ENCODE measurements at places on chromosomes 7 and 10. TPM values are rescaled to one million over a fixed set of nuclear protein-coding genes. Genes with fewer than 3 reads are reported as not detected.
A peak's percentile ranks its signal among the peaks of the same experiment; 100 is the strongest.

DNA sequence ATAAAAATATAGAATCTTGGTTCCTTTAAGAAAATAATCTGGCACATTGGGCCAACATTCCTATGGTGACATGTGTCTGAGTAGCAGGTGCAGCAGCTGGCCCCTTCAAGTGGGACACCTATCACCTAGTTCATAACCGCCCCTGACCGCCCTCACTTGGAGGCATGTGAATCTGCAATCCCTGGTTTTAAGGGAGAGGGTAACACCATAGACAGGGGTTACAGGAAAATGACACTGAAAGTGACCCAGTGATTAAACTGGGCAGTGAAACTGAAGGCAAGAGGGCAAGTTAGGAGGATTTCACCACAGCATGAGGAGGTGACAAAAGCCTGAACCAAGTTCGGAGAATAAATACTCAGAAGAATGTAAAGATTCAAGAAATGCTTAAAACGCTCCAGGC, 1.1 kb downstream of the RSU1 start:
- peaks cover 8% of the 10 kb centered on the region for H3K27me3 ChIP-seq
- peaks cover 30% of the 10 kb centered on the region for H3K4me1 ChIP-seq
- peaks cover 14% of the 10 kb centered on the region for H3K36me3 ChIP-seq
- DNase-seq = no peak

GRCh38 chr7:29892231-29892630, 85.9 kb downstream of the WIPF3 start:
- H3K36me3 ChIP-seq = peaks cover 3% of the 10 kb centered on the region
- no peak overlapping the region for H3K27ac ChIP-seq
- no peak overlapping the region for H3K4me3 ChIP-seq
- H3K4me1 ChIP-seq = no peaks in the 10 kb centered on the region

GRCh38 chr10:60430017-60430416, 40.3 kb upstream of the ANK3 start:
- DNase-seq = no peak
- H3K36me3 ChIP-seq = no peaks in the 10 kb centered on the region
- H3K4me1 ChIP-seq = peaks cover 23% of the 10 kb centered on the region
- H3K27ac ChIP-seq = no peak overlapping the region

GRCh38 chr10:122853665-122854313, 8.1 kb upstream of the CUZD1 start:
- H3K4me1 ChIP-seq = peaks cover 7% of the 10 kb centered on the region
- no peak overlapping the region for H3K4me3 ChIP-seq
- DNase-seq = no peak
- no peak overlapping the region for H3K27ac ChIP-seq
- H3K36me3 ChIP-seq = peaks cover 3% of the 10 kb centered on the region
- H3K27me3 ChIP-seq = no peaks in the 10 kb centered on the region

C10orf53 gene
- not detected for total RNA-seq

PRSS37 gene
- total RNA-seq = not detected

SLIT1 gene
- 0.54 TPM for total RNA-seq

- H3K4me3 ChIP-seq = no peak overlapping the region
- H3K36me3 ChIP-seq = no peaks in the 10 kb centered on the region
- peaks cover 5% of the 10 kb centered on the region for H3K27me3 ChIP-seq
- no peak overlapping the region for H3K27ac ChIP-seq
- H3K4me1 ChIP-seq = peaks cover 10% of the 10 kb centered on the region
These were observed 121.2 kb upstream of the PITRM1 start for GRCh38 chr10:3293581-3294431.

PTN gene
- total RNA-seq = 1.7 TPM

DNA sequence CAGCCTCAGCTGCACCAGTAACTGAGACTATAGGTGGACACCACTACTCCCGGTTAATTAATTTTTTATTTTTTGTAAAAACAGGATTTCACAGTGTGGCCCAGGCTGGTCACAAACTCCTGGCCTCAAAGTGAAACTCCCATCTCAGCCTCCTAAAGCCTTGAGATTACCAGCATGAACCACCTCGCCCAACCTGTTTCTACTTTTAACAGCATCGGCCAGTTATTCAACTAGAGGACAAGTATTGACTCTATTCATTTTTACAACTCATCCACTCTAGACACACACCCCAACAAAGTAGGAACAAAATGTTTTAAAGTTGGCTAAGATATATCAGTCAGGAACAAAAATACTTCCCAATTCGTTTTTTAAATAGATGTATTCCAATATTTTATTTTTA, 334.8 kb downstream of the PARD3 start:
- DNase-seq = no peak
- no peak overlapping the region for H3K27ac ChIP-seq
- H3K4me1 ChIP-seq = no peaks in the 10 kb centered on the region
- no peaks in the 10 kb centered on the region for H3K36me3 ChIP-seq
- H3K4me3 ChIP-seq = no peak overlapping the region

DNA sequence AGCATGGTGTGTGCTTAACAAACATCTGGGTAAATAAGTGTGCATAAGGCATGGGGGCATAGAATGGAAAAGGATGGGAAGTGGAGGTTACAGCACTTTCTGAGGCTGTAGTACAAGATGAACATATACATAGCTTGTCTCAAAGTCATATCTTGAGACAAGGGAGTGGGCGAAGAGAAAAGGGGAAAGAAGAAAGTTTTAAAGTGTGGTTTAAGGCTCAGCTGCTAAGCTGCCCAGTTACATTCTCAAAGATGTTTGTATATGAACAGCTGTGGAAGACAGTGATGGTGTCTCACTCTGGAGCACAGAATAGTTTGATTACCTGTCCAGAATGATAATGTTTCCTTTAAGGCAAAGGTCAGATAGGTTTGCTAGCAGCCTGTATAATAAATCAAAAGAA, 61.9 kb upstream of the LANCL2 start:
- H3K36me3 ChIP-seq = no peaks in the 10 kb centered on the region
- peaks cover 6% of the 10 kb centered on the region for H3K4me1 ChIP-seq
- no peak overlapping the region for H3K27ac ChIP-seq
- DNase-seq = no peak
- no peaks in the 10 kb centered on the region for H3K27me3 ChIP-seq

TFPI2 gene
- total RNA-seq = 1.9 TPM

DNA sequence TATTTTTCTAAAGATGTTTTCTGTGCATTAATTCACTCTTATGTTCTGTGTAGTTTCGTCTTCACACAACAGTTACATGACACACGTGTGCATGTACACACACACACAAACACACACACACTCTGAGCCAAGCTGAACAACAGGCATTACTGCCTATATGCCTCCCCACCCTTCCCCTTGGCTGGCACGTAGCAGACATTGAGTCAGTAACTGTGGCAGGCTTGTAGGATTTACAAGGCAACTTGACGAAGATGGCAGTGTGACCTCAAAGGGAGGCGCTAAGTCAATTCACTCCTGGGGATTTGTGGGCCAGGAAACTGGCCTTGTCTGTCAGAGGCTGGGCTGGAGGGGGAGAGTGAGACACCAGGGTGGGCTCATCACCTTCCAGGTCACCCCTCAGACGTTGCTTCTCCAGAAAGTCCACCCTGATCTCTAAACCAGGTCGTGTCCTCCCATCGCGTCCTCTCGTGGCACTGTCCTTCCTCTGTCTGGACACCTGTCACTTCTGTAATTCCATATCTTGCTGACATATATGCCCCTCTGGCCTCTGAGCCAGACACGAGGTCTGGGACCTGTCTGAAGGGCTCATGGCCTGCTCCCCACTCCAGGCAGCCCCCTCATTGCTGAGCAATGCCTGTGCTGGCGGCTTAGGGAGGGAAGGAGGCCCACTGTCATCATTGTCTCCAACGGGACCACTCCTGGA, 41.1 kb upstream of the INPP5A start:
- no peak overlapping the region for H3K27ac ChIP-seq
- H3K4me1 ChIP-seq = no peaks in the 10 kb centered on the region

GRCh38 chr7:92767437-92767836, 68.9 kb downstream of the CDK6 start:
- H3K36me3 ChIP-seq = peaks cover 4% of the 10 kb centered on the region
- no peak overlapping the region for H3K4me3 ChIP-seq
- no peaks in the 10 kb centered on the region for H3K27me3 ChIP-seq
- no peaks in the 10 kb centered on the region for H3K4me1 ChIP-seq

DNA sequence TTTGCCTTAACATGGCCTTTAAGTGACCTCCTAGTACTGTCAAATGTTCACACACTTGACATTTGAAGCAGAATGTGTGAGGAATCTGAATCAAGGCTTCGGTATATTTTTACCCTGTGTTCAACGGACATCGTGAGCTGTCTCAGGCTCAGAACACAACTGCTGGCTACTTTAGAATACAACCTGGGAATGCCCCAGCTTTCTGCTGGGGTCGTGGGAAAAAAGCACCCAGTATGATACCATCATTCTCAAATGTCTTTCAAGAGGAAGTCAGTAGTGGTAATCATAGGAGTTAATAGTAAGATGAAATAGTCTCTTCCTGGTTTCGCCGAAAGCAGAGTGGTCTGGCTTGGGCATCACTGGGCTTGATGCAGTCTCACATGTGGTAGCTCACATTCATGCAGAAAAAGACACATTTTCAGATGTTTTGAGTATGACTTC, 67.2 kb downstream of the CREB5 start:
- H3K36me3 ChIP-seq = no peaks in the 10 kb centered on the region
- no peak for DNase-seq
- no peak overlapping the region for H3K27ac ChIP-seq
- no peaks in the 10 kb centered on the region for H3K27me3 ChIP-seq
- H3K4me1 ChIP-seq = peaks cover 29% of the 10 kb centered on the region

GRCh38 chr7:15215616-15216015, 313.1 kb upstream of the DGKB start:
- DNase-seq = no peak
- no peaks in the 10 kb centered on the region for H3K36me3 ChIP-seq
- no peak overlapping the region for H3K4me3 ChIP-seq
- peaks cover 14% of the 10 kb centered on the region for H3K4me1 ChIP-seq
- H3K27me3 ChIP-seq = no peaks in the 10 kb centered on the region

DNA sequence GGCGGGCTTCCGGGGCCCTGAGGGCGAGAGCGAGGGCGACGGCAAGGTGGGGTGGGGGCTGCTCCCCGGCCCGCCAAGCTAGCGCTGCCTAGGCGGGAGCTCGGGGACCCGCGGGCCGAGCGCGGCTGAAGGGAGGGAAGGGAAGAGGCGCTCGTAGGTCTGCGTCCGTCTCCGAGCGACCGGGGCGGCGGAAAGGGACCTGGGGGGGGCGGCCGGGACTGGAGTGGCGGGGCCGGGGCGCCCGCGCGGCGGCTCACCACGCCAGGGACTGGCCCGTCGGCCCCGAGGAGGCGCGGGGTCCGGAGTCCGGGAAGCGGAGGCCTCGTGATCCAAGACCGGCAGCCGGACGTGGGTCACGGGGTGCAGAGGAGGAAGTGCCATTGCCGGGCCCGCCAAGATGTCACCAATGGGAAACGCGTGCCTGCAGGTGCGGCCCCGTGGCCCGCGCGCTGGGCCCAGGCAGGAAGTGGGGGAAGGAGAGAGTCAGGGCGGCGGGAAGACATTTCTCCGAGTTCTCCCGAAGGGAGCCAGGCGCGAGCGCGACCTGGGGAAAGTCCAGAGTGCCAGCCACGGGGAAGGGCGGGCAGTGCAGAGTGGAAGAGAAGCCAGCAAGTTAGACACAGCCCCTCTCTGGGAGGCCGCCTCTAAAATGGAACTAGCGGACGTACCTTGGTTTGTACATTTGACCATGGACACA, 11.9 kb downstream of the HNRNPF start:
- H3K4me1 ChIP-seq = peaks cover 37% of the 10 kb centered on the region
- peaks cover 12% of the 10 kb centered on the region for H3K27me3 ChIP-seq
- peak overlapping the region; percentile 94 for H3K4me3 ChIP-seq

NUTM2E gene
- total RNA-seq = 0.46 TPM

HABP2 gene
- not detected for total RNA-seq

- H3K4me3 ChIP-seq = no peak overlapping the region
- H3K36me3 ChIP-seq = peaks cover 4% of the 10 kb centered on the region
- H3K27ac ChIP-seq = no peak overlapping the region
- peaks cover 19% of the 10 kb centered on the region for H3K27me3 ChIP-seq
- no peak for DNase-seq
These were observed 30.1 kb downstream of the LDB3 start for GRCh38 chr10:86698207-86698940.

TSPAN33 gene
- 1.8 TPM for total RNA-seq

NUDCD3 gene
- total RNA-seq = 97.5 TPM

- H3K27me3 ChIP-seq = peaks cover 2% of the 10 kb centered on the region
- no peak for DNase-seq
- no peaks in the 10 kb centered on the region for H3K4me1 ChIP-seq
- H3K27ac ChIP-seq = no peak overlapping the region
- H3K4me3 ChIP-seq = no peak overlapping the region
- H3K36me3 ChIP-seq = peaks cover 7% of the 10 kb centered on the region
These were observed 3.5 kb upstream of the CCL24 start for GRCh38 chr7:75817116-75817515.

DNA sequence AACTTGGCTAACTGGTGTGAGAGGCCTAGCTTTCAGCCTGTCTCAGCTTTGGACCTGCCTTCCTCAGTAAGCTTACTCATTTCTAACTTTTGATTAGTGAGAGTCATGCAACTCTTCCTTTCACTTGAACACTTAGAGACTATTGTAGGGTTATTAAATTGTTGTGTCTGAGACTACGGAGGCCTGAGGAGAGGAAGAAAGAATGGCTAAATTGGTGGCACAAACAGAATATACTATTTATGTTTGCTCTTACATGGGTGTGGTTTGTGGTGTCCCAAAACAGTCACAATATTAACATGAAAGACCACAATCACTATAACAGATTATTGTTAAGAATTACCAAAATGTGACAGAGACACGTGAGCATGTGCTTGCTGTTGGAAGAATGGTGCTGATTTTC, 82.1 kb downstream of the TRIM24 start:
- peaks cover 7% of the 10 kb centered on the region for H3K4me1 ChIP-seq
- no peak overlapping the region for H3K4me3 ChIP-seq
- H3K36me3 ChIP-seq = peaks cover 61% of the 10 kb centered on the region
- peaks cover 2% of the 10 kb centered on the region for H3K27me3 ChIP-seq

GRCh38 chr7:144725070-144725469, 110.8 kb downstream of the TPK1 start:
- H3K4me3 ChIP-seq = no peak overlapping the region
- no peaks in the 10 kb centered on the region for H3K27me3 ChIP-seq
- no peak overlapping the region for H3K27ac ChIP-seq
- peaks cover 3% of the 10 kb centered on the region for H3K4me1 ChIP-seq

- peaks cover 7% of the 10 kb centered on the region for H3K27me3 ChIP-seq
- H3K4me1 ChIP-seq = peaks cover 27% of the 10 kb centered on the region
- H3K36me3 ChIP-seq = peaks cover 35% of the 10 kb centered on the region
- no peak overlapping the region for H3K4me3 ChIP-seq
- H3K27ac ChIP-seq = no peak overlapping the region
- DNase-seq = no peak
These were observed 56.7 kb downstream of the GNA12 start for GRCh38 chr7:2787251-2787951.

STAG3 gene
- total RNA-seq = 1.9 TPM

Data from endothelial cell (in vitro differentiated cells).